ENCODE measurements at places on chromosomes 2 and 18. TPM values are rescaled to one million over a fixed set of nuclear protein-coding genes. Genes with fewer than 3 reads are reported as not detected.

The ACKR3 gene
- polyA plus RNA-seq: 0.07 TPM

DNA sequence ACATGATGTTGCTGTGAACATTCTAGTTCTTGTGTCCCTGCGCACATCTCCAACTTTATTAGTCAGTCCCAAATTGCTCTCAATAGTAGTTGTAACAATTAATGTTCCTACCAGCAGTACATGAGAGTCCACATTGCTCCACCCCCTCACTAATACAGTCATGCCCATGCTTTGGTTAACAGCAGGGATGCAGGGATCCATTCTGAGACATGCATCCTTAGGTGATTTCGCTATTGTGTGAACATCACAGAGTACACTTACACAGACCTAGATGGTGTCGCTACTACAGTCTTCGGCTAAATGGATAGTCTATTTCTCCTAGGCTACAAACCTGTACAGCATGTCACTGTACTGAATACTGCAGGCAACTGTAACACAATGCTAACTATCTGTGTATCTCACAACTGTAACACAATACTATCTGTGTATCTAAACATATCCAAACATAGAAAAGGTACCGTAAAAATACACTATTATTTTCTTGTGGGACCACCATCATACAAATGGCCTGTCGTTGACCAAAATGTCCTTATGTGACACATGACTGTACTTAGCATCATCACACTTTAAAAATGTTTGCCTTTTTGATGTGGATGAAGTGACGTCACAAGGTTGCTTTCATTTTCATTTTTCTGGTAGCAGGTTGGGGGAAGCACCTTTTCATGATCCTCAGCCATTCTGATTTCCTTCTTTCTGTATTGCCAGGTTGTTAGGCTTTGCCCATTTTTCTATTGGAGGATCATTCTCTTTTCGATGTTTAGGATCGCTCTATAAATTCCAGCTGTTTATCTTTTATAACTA lies 82.9 kb upstream of the RNF152 start:
- no peak for DNase-seq

The FEV gene
- polyA plus RNA-seq: not detected

The FOXD4L1 gene
- 0.02 TPM for polyA plus RNA-seq

The MEP1B gene
- polyA plus RNA-seq: not detected

GRCh38 chr18:11581286-11581685 lies 28.1 kb upstream of the SLC35G4 start:
- no peak for DNase-seq

The ATP8B1 gene
- polyA plus RNA-seq: 59.8 TPM

- peak; percentile 36 for DNase-seq
These were observed 18.2 kb downstream of the RPL37A start for GRCh38 chr2:216516730-216517350.

DNA sequence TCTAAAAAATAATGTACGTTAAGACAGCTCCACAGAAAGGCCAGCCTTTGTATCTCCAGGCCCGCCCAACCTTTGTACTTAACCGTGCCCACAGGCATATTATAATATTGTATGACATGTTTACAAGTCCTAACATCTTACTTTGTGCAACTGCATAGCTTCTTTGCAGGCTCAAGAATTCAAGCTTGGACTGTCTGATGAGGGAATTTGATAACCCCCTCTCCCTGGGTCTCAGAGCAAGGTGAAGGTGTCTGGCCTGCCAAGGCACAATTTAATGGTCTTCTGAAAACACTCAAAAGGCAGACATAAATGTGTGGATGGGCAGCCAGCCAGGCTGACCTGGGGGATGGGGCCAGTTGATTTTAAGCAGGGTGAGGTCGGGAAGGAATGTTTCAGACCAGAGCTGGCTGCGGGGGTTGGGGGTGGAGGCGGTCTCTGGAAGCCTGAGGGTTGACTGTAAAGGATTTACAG lies 732.7 kb upstream of the FANCL start:
- no peak for DNase-seq

GRCh38 chr18:24380163-24380747 lies 17.4 kb downstream of the OSBPL1A start:
- no peak for DNase-seq

The HNMT gene
- 36.2 TPM for polyA plus RNA-seq

- no peak for DNase-seq
These were observed 253.5 kb downstream of the NCKAP5 start for GRCh38 chr2:133314795-133315194.

The IL1RL2 gene
- polyA plus RNA-seq: 0.72 TPM

The FSHR gene
- polyA plus RNA-seq: not detected

The FABP1 gene
- polyA plus RNA-seq: not detected

GRCh38 chr18:68548904-68549870 lies 165.7 kb downstream of the TMX3 start:
- DNase-seq: peak; percentile 67

DNA sequence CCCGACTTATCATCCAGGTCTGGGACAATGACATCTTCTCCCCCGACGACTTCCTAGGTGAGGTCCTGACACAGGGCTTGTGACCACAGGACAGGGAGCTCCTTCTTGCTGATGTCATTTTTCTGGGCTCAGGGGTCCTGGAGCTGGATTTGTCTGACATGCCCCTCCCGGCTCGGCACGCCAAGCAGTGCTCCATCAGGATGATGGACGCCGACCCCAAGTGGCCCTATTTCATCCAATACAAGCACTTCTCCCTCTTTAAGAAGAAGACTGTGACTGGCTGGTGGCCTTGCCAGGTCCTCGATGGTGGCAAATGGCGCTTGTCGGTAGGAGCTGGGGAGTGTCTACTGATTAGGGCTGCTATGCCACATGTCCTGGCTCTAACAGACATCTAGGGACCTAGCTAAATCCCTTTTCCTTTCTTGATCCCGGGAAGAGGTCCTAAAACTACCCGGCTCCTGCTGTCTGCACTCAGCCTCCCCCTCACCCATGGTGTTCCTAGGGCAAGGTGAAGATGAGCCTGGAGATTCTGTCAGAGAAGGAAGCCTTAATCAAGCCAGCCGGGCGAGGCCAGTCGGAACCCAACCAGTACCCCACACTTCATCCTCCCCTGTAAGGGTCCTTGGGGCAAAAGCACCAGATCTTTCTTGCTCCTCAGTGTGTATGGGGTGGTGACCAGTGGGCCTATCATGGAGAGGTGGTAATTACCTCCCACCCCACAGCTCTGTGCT lies 36.7 kb downstream of the LMAN2L start:
- DNase-seq: no peak

- DNase-seq: no peak
These were observed 1.1 kb upstream of the TXNDC2 start for GRCh38 chr18:9884532-9885140.

- no peak for DNase-seq
These were observed 1132.5 kb upstream of the CELF4 start for GRCh38 chr18:38698088-38698487.

DNA sequence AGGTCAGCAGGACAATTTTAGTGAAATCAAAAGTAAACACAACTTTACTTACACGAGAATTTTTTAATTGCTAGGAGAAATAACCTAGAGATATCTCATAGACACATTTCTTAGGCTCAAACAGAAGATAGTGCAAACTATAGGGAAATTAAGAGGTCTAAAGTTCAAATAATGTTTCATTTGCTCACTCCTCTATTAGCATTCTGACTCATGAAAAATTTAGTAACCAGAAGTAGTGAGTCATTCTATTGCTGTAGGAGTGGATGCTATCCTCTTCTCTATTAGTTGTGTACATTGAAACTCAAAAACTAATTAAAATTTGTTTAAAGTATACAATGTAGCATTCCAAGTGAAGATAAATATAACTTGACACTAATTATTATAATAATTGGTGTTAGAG lies 908.3 kb upstream of the TMEFF2 start:
- no peak for DNase-seq

GRCh38 chr2:70078384-70078783 lies 8.9 kb upstream of the PCBP1 start:
- DNase-seq: no peak

DNA sequence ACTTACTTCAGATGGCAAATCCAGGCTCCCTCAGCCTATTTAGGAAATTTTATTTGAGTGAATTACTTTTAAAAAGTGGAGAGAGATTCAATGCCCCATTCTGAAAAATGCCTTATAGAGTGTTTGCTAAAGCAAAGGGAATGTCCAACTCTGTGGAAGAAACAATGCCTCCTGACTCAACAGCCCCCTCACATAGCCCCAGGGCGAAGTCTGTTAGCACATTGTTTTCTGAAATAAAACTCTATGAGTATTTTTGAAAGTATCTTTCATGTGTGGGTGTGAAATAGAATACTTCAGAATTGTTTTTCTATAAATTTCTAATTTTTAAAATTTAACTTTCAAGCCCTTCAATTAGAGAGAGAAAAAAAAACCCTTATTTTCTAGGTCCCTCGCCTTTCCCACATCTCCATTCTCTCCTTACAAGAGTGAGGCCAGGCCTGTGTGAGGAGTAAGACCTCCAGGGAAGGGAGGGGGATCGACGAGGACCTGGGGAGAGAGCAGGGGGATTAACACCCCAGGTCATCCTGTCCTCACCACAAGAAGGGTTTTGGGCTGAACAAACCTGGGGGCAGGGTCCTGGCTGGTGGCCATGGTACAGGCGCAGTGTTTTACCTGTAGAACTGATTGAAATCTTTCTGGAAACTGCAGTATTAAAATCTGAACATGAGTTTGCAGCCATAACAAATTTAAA lies 141.4 kb downstream of the SNTG2 start:
- DNase-seq: no peak

The CD207 gene
- not detected for polyA plus RNA-seq
